Stimulated activated naive CD8-positive, alpha-beta T cell treated with anti-CD3 and anti-CD28 coated beads, Interleukin-15, amount 100 ng/mL, for 72 hours (primary cell): ENCODE measurements at places on chromosomes 7 and 10.

DNA sequence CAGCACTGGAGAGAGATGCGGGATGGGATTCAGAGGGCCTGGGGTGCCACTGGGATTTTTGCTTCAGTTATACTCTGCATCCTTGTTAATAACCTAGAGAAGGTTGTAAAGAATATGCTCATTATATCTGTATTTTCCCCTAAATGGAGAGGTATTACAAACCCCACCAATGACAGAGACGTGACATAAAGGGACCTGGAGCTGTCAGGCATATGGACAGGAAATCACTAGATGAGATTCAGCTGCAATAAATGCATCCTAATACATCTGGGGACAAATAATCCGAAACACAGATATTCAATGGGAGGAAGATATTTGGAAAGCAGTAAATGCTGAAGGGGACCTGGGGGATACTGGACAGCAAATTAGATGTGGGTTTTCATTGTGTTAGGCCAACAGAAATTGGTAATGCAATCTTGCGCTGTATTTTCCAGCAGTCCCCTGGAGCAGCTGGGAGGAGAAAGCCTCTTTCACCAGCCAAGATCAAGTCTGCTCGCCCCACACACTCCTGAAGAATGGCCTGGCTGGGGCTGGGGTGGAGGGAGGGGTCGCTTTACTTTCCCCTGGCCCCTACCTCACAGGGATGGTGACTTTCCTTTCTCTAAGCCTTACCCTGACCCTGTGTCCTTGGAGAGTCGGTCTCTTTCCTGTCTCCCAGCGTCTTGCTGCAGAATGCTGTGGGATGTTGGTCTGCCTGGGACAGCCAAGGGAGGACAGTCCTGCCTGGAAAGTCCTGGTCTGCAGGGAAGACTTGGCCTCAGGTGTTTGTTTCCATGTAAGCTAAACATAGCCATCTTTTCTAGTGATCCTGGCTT is 653.8 kb downstream of the LRMDA start:
- no peak for DNase-seq

DNA sequence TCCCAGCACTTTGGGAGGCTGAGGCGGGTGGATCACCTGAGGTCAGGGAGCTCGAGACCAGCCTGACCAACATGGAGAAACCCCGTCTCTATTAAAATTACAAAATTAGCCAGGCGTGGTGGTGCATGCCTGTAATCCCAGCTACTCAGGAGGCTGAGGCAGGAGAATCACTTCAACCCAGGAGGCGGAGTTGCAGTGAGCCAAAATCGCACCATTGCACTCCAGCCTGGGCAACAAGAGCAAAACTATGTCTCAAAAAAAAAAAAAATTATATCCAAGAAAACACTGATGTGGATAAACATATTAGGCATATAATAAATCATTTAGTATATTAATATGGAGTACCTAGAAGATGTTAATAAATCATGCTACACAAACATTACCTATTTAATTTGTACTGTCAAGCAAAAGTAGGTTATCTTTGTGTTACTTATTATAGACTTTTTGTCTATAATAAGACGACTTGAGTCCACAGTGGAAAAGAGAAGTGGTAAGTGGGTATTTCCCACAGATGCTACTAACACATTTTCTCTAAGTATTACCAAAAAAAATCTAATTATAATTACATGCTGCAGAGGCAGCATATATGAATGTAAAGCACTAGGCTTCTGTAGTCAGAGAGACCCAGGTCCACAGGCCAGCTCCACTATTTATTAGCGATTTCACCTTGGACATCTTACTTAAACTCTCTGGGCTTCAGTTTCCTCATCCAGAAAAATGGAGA is 34.5 kb downstream of the DNMBP start:
- no peak for DNase-seq

DNA sequence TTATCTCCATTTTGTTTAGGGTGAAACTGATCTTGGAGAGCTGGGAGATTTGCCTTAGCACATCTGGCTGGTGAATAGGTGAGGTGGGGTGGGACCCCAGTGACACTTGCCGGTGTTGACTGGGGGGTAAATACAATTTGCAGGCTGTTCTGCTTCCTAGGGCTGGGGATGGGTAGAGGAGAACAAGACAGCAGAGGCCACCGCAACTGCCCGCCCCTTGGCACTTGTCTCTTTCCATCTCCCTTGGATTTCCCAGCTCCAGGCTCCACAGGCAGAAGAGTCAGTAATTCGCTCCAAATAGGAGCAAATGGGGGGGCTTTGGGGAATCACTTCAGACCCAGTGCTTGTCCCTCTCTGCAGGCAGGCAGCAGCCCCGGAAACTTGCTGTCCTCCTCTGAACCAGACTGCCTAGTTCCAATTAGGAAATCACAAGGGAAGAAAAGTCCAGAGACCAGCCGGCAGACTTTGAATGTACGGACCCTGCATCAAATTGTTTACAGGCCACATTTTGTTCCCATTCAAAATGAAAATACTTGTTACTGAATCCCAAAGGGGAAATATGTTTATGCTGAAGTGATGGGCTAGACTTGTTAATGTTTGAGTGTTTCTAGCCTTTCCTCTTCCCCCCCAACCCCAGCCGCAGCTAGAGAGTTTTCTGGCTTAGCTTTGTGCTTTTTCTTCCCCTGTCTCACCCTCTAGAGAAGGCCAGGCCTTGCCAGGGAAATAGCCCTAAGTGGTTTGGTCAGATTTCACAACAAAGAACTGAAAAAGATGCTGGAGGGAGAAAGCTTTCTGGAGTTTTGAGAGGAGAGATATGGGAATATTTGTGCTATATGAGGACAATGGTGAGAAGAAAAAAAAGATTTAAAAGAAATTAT is 10.0 kb upstream of the INPP5F start:
- DNase-seq, result no peak

- DNase-seq, result peak; percentile 60
These were observed 489.8 kb upstream of the ZMIZ1 start for GRCh38 chr10:78578929-78579328.

DNA sequence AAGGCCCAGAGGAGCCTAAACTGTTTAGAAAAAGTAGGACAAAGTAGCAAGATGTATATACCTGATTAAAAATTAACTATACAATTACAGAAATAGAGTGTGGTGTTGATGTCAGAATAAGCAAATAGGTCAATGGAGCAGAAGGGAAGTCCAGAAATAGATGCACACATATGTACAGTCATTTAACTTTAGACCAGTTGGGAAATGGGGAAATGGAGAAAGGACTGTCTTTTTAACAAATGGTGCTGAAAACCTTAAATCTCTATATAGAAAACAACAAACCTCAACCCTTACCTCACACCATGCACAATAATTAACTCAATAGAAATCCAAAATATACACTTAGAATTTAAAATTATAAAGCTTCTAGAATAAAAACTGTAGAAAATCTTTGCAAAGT is 72.2 kb downstream of the CH25H start:
- no peak for DNase-seq

DNA sequence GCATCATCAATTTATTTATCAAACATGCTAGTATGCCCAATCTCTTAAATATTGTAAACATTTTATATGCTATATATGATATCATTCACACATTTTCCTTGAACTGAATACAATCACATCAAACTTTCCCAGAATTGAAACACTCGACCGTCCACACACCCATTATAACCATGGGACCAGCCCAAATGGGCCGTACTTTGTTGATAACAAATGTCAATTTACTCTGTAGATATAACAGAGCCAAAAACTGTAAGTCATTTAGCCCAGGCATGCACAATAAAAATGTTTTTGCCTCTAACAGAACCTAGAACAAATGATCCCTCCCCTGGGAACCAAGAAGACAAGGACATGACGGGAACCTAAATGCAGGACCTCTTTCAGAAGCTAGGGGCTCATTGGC is 683 bp upstream of the ANKRD22 start:
- DNase-seq, result no peak

GRCh38 chr7:66535414-66536329 is 93.0 kb upstream of the KCTD7 start:
- no peak for DNase-seq

DNA sequence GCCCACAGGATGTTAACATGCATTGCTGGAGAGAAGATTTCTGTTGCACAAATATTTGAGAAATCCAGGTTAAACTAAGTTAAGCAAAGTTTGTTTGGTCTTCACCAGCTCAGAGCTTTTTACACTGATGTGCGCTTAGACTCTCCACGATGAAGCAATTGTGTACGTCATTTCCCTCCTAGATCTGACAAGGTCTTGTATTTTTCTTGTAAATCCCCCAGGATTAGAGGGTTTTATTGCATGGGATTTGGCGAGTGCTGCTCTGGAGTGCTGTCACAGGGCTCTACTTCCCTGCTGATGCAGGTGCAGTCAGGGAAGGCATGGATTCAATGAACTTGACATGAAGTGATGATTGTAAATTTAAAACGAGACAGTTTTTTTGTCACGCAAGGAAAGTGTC is 173.3 kb downstream of the PDE1C start:
- no peak for DNase-seq
